Activated CD8-positive, alpha-beta memory T cell treated with anti-CD3 and anti-CD28 coated beads for 4 hours (primary cell): ENCODE measurements at places on chromosomes 6 and 20.

DNA sequence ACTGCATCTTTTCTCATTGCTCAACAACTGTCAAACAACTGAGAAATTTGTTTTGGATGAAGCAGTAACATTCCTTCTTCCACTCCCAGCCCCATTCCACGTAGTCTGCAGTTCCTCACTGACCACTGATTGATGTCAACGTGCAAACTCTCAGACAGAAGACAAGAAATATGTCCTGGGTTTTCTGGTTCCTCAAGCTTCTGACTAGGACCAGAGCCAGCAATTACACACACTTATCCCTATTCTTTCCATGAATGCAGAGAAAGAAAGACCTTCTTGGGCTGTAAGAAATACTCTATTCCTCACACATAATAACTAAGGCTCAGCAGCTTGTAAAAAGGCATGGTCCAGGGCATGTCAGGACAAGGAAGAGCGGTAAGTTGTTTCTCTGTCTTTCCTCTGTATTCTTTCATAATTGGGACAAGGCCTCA is 790.1 kb upstream of the SLC35B3 start:
- no peak for DNase-seq

- no peak for DNase-seq
Measured at GRCh38 chr20:18638768-18639167, 50.9 kb downstream of the DTD1 start.

DNA sequence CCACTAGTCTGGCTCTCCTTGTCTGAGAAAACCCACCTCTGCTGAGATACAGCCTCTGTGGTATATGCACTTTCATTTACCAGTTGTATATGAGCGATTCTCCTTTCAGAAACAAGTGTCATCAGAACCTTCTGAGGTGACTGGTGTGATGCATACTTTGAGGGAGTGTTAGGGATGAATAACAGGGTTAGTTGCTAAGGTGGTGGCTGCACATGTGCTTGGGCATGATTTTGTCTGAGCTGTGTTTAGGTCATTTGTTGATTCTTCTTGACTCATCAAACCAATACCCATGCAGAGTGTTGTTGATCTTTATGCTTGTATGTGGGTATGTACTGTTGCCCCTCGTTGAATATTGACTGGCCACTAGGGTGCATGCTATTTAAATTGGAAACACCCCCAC is 25.7 kb downstream of the DTD1 start:
- DNase-seq: no peak

DNA sequence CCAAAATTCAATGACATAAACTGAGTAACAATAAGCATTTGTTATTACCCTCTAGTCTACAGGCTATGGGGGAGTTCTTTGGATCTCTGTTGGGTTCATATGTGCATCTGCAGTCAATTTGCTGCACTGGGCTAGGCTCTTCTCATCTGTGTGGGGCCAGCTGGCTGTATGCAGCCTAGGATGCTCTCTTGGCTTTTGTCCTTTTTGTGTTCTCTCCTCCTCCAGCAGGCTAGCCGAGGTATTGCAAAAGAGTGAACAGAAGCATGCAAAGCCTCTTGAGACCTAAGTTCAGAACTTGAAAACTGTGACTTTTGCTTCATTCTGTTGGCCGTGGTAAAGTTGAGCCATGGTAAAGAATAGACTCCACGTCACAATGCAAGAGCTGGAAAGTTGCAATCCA is 62.8 kb upstream of the FOXO3 start:
- DNase-seq: no peak

DNA sequence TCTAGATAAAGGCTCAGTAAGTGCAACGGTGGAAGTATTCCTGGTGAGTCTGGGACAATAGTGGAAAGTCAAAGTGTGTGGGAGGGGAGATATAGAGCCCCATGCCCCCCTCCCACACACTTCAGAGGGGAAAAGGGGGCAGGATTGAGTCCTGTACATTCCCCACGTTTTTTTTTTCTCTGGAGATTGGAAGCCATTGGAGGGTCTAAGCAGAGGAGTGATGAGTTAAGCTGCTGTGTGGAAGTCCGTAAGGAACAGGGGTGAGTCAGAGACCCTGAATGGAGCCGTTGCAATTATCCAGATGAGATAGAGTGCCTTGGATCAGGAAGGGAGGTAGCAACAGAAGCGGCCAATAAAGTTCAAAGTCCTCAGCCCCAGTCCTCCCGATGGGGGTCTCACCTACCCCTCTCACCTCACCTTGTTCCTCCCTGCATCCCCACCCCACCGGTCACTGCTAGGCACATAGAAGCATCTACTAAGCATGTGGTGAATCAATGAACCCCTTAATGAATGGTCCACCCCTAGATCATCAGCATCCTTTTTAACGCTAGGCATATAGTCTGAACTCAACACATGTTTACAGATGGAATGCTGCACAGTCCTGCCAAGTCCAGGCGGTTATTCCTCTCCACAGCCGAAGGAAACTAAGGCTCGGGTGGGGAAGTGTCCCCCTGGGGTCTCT is 662 bp upstream of the SLC9A8 start:
- DNase-seq: no peak

GRCh38 chr20:34643928-34644327 is 33.0 kb downstream of the PIGU start:
- DNase-seq: no peak

DNA sequence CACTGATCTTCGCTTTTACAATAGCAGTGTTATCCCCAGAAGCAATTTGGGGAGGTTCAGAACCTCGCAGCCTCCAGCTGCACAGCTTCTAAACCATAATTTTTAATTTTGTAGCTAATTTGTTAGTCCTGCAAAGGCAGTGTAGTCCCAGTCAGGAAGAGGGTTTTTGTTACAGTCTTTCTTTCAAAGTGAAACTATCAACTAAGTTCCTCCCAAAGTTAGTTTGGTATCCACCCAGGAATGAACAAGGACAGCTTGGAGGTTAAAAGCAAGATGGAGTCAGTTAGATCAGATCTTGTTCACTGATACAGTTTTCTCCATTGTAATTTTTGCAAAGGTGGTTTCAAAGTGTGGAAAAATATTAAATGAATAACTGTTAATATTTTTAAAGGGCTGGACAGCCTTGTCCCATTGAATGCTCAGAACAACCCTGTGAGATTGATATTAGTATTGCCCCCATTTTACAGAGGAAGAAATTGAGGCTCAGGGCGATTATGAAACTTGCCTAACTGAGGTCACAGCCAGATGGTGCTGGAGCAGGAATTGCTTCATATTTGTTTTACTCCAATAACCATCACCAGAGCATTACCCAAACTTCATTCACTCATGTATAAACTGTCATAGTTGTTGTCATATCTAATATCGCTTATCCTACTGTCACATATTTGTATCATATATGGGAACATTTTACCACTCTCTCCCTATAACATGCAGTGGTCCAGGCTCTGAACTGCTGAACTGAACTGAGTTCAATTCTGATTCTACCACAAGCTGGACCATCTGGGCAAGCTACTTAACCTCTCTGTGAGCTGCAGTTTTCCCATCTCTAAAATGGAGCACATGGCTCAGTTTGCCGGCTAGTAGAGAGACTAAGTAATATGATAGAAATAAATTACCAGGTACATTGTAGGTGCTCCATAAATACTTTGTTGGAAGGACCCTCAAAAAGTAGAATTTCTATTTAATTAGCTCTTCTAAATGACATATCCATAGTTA is 213.8 kb downstream of the BCAS1 start:
- no peak for DNase-seq

DNA sequence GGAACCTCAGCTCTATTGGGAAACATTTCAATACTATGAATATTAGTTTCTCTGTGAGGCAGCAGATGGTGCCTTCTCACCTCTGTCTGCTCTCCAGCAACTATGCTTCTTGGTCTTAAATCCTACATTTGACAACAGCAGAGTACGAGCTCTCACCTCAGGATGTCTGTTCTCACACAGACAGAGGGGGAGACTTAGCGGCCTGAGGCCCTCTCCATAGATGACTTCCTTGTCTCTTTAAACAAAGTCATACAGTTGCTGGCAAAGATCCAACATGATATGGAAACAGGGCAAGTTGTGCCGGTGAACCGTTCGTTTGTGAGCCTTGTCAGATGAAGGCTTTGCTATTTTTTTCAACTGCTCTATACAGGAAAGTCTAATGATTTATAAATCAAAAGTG is 43.7 kb upstream of the GABRR1 start:
- no peak for DNase-seq

GRCh38 chr6:52015953-52016352 is 71.5 kb downstream of the PKHD1 start:
- no peak for DNase-seq
